ENCODE measurements at places on chromosomes 6 and 20. TPM values are rescaled to one million over a fixed set of nuclear protein-coding genes. Genes with fewer than 3 reads are reported as not detected.

The RCAN2 gene
- 15.1 TPM for total RNA-seq

The HLA-DMB gene
- 0.82 TPM for total RNA-seq

The PDYN gene
- 16.3 TPM for total RNA-seq

The MAS1 gene
- total RNA-seq = 0.82 TPM

The FRS3 gene
- total RNA-seq = 9.4 TPM

The IL17F gene
- not detected for total RNA-seq

The PRSS16 gene
- total RNA-seq = 0.41 TPM

The MACROD2 gene
- total RNA-seq = 47.7 TPM

The RRAGD gene
- total RNA-seq = 103 TPM

The ZC2HC1B gene
- total RNA-seq = not detected

The PRL gene
- total RNA-seq = not detected

The THBS2 gene
- total RNA-seq = 6.5 TPM

The C6orf163 gene
- total RNA-seq = 4.9 TPM

The BEND3 gene
- 5.7 TPM for total RNA-seq

The SLC22A16 gene
- not detected for total RNA-seq

The PTCHD4 gene
- 28.1 TPM for total RNA-seq

The ANKRD66 gene
- total RNA-seq = not detected

The SIGLEC1 gene
- total RNA-seq = under 0.01 TPM

The HLA-DRB5 gene
- 1.6 TPM for total RNA-seq

The ENPP5 gene
- total RNA-seq = 5.3 TPM

The TXNDC5 gene
- total RNA-seq = 38.7 TPM
